ENCODE measurements at places on chromosomes 13 and 19.

- no peak for DNase-seq
Measured at GRCh38 chr13:79258489-79258888, 147.6 kb downstream of the RBM26 start.

DNA sequence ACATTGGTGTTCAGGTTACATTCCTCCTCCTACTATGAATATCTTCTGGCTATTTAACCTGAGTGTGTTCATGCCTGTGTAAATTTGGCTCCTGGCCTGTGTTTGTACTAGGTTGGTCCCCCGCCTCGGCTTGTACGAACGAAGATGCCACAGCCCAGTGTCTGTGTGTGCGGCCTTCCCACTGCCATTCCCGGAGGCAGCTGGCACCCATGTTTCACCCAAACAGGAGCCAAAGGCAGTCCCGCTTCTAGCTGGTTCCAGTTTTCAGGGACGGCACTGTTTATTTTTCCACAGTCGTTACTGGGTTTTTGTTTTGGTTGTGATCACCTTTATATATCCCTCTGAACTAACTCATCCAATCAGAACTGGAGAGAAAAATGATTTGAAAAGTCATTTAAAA is 102.5 kb upstream of the ZNF536 start:
- no peak for DNase-seq

DNA sequence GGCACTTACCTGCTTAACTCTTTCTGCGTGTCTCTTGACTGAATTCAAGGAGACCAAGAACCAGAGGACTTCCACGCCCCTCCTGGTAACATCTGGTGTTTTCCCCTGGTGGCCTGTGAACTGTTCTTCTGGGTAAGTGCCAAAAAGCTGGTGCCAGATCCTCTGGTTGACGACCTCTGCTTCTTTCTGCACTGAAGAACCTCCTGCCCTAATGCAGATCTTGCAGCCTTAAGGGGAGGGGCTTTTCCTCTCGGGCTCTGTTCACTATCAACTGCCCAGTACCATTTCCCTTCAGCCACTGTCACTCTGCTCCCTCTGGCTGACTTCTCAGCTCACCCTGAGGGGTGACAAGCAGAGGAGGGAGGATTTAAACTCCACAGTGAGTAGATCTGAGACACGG is 6.1 kb upstream of the ERVV-1 start:
- DNase-seq = no peak

GRCh38 chr13:86383561-86383960 is 584.3 kb upstream of the SLITRK6 start:
- no peak for DNase-seq

DNA sequence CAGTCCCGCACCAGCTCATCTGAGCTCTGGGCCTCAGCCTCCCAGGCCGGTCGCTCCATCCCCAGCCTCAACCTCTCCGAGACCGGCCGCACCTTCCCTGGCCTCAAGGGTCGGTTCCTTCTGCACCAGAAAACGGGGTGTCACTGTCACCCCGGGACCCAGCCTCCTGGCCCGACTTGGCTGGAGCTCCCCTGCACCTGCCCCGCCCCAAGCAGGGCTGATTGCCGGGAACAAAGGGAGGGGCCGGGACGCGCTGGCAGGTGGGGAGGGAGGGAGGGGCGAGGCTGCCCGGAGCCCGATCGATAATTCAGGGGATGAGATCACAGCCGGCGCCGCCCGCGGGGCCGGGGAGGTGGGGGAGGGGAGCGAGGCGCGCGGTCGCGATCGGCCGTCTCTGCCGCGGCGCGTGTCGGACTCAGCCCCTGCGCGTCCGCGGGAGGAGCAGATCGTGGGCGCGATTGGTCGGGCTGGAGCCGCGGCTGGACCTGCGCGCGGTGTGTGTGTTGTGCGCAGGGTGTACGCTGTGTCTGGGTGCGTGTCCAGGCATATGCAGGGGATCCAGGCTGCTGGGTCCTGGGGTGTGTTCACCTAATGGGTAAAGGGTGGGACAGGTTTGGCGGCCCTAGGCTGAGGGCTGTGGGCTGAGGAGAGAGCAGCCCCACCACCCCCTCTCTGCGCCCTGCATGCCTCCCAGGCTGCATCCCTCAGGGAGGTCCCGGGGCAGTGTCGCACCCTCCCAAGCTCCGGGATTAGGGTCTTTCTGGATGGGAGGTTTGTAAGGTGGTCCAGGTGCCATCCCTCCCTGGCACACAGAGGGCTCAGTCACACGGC is 1.1 kb upstream of the SHC2 start:
- no peak for DNase-seq

GRCh38 chr13:65460136-65460535 is 1770.0 kb downstream of the PCDH9 start:
- no peak for DNase-seq

DNA sequence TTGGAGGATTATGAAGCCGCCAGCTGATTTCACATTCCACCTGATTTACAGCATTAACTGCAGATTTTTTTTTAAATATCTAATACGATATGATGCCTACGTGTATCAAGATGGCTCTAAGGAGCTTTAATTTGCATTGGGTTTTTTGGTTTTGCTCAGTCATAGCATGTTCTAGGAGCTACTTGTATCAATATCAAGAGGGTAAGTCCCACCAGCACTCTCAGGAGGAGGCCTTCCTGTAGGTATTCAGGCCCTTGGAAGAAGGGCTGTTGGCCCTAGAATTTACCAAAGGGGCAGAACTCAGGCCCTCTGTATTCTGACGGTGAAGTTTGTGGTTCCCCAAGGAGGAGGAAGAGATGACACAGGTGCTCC is 97.2 kb upstream of the IPO5 start:
- no peak for DNase-seq

- DNase-seq = no peak
Measured at GRCh38 chr19:34418300-34418699, 9.9 kb upstream of the UBA2 start.

GRCh38 chr13:42569576-42570344 is 4.2 kb upstream of the TNFSF11 start:
- DNase-seq = no peak

DNA sequence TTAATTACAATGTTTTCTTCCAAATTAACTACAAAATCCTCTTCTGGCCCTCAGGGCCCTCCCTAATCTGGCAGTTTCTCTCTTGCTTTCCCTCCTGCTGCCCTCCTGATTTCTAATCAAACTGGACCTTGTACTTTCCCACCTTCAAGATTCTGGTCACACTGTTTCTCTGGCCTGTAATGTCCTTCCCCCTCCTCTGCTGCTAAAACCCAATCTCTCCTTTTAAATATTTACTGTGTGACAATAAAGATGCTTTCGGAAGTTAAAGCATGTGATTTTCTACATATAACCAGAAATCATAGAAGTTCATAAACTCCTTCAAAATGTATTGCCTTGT is 14.1 kb upstream of the HMGB1 start:
- DNase-seq = no peak

GRCh38 chr19:37218592-37218935 is 550 bp downstream of the ZNF383 start:
- DNase-seq = no peak

GRCh38 chr19:4043401-4043800 is 23.3 kb downstream of the ZBTB7A start:
- no peak for DNase-seq

DNA sequence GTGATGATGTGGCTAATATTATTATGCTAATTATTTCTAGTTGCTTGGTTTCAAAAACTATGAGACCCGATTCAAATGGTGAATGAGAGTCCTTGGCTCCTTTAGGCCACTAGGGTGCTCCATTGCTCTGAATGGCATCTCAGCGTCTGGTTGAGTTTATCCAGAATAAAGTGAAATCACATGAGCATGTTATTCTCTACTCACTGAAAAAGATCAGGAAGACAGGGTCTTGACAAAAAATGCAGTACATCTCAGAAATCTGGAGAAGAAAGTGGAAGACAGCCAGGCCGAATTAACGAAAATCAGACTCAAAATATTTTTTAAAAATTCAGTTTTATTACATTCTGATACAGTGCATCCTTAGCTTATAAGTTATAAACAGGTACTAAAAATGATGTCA is 516.2 kb downstream of the MYO16 start:
- no peak for DNase-seq

DNA sequence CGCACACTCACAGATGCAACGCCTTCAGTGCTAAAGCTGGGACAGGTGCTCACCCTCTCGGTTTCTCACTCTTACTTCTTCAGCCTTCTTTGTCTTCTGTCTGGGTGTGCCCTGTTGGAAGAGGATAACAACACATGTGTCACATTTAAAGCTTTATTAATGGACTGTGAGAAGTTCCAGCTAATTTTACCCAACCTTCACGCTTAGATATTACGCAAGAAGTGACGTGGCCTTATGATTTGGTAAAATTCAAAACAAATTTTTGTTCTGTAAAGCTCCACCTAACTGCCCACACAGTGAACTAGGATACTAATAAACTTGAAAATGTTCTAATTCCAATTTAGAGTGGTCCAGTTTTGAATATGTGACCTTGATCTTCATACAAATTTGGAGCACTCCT is 66.7 kb upstream of the LRCH1 start:
- no peak for DNase-seq

DNA sequence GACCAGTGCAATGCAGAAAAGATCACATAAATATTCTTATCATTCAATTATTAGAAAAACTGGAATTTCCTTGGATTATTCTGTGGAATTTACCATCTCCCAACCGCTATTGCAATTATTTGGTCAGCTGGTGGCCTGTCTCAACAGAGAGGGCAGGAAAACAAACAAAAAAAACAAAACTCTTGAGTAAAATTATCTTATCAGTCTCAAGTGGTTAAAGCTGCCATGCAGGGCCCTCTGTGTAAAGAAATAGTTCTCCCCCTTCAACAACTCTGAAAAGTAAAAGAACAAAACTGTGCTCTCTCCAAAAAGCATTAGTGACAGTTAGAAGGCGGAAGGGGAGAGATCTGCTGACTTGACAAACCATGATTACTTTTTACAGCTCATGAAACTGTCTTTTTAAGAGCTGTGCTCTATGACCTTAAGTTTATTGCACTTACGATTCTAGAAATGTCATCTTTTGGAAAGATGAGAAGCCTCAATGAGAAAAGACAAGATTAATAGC is 152.3 kb downstream of the DLEU7 start:
- DNase-seq = no peak

DNA sequence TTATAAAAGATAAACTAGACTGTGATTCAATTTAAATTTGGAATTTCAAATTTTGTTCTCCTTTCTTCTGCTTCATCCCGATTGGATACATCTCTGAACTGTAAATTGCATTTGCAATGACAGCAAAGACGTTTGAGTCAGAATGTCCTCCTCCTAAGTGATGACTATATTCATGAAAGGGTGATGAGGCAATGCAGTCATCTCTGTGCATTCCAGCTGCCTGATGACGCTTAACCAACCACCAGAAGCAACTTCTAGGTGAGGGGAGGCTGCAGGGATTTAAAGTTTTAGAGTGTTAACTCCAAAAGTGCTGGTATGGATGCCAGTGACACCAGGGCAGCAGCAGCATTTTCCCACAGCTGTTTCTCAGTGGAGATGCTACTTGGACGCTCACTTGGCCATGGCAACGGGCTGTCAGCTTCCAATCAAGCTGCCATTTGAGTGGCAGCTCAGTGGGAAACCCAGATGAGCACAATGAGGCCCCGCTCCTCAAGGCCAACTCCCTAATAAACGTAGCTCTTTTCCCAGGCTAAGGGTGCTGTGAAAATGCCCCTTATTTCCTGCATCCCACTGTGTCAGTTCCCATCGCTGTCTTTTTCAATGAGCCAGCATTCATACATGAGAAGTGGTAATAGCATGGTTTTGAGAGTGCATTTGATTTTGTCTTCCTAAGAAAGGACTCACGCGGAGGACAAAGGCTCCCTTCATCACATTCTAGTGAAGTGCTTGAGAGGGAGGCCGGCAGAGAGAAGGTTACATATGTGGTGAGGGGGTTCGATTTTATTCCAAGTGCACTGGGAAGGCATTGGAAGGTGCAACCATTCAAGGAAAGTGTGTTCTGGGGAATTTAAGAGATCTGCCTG is 45.2 kb upstream of the AMER2 start:
- peak; percentile 14 for DNase-seq

DNA sequence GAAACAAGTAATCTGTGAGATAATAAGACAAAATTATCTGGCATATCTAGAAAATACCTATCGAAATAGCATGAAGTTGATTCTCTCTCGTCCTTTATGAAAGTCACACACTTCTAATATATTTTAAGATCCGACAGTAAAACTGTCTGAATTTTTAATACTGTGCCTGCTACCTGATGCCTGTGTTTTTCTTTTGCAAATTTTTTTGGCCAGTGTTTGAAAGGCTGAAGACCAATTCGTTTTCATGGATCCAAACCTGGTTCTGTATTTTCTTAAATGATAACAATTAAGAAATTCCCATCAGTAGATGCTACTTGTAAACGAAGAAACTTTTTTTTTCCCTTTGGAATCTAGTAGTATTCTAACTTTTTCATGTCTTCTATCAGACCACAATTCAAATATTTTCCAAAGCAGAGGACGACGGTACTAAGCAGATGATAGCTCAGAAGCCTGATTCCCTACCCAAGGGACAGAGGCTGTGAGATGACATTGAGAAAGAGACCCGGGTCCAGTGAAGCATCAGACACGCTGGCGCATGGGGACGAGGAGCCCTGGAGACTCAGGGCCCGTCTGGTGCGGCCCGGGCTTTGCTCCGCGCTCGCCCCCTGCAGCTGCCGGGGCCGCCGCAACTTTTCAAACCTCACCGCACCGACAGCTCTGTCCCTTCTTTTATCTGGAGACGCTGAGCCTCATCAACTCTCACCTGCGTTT is 49.5 kb upstream of the PABPC3 start:
- DNase-seq = no peak

DNA sequence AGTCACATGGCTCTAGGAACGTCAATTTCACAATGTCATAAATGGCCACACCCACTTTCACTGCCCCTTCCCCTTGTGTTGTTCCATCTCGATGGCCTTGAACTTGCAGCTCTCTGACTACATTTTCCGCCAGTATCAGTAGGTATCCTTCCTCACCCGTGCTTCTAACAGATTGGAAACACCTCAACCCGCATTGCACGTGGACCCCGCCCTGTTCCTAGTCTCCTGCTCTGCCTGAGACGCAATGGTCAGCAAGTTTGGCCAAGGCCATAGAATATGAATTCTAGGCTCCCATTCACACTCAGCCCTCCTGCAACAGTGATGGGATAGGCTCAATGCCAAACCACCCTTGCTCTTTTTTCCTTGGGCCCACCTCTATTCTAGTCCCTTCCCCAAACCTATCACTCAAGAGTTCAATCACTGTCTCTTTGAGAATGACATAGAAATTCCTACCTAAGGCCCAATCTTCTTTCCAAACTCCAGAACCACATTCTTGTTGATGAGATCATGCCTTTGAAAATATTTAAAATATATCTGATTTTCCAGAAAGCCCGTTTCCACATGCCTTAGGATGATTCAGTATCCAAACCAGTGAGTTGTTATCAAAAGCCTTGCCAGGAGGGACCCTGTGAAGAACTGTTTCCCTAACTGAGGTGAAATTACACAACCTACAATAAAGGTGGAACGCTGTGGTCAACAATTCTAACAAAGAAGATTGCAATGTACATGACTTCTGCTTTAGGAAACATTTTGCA is 334.6 kb downstream of the MYO16 start:
- DNase-seq = peak; percentile 24

GRCh38 chr13:50643060-50643459 is 200.4 kb downstream of the DLEU7 start:
- DNase-seq = no peak

- DNase-seq = no peak
Measured at GRCh38 chr13:33158816-33159215, 126.7 kb downstream of the STARD13 start.

- no peak for DNase-seq
Measured at GRCh38 chr13:69202996-69203395, 904.6 kb upstream of the ATXN8OS start.

- no peak for DNase-seq
Measured at GRCh38 chr13:113061796-113062425, 43.7 kb upstream of the F7 start.

GRCh38 chr13:86840250-86841191 is 830.6 kb upstream of the SLITRK5 start:
- no peak for DNase-seq

- DNase-seq = no peak
Measured at GRCh38 chr13:36601186-36601585, 72.6 kb upstream of the SERTM1 start.
